ENCODE measurements at places on chromosomes 7 and 10.

GRCh38 chr10:132359305-132360040, 27.5 kb downstream of the LRRC27 start:
- peak; percentile 51 for DNase-seq

- DNase-seq: peak; percentile 92
These were observed 4.8 kb downstream of the OR2A14 start for GRCh38 chr7:144127714-144128334.

DNA sequence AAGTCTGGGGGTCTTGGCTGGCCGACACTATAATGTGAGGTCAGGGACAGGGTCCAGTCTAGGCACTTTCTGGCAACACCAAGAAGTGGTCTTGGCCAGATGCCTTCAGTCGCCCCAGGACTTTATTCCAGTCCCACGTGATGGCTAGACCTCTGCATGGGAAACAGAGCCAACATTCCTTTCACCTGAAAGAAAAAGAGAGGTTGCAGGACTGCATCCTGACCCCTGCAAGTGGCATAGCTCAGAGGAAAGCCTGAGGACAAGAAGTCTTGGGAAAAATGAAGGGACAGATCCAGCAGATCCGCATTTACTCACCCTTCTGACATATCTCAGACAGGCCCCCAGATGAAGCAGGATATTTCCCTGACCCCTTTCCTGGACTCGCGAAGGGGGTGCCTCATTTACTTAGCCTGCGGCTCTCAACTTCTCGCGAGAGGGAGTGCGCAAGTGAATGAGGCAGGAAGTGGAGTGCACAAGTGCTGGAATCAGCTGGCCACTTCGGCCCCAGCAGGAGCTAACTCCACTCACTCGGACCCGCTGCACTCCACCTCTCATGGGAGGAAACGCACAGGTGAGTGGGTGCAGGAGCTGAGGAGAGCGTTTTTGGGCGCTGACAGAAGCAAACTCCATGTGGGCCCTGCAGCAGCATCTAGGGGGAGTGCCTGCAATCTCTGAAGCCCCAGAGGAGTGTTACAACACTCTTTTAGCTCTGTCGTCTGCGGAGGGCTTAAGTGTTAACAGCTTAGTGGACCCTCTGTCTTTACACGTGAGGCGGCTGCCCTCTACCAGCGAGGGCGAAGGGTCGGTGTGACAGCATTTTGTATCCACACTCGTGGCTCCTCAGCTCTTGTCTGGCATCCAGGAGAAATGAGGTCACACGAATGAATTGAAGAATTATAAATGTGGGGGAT, 916.2 kb upstream of the GHITM start:
- DNase-seq: no peak

GRCh38 chr10:69492746-69493462, 41.6 kb downstream of the TSPAN15 start:
- no peak for DNase-seq

DNA sequence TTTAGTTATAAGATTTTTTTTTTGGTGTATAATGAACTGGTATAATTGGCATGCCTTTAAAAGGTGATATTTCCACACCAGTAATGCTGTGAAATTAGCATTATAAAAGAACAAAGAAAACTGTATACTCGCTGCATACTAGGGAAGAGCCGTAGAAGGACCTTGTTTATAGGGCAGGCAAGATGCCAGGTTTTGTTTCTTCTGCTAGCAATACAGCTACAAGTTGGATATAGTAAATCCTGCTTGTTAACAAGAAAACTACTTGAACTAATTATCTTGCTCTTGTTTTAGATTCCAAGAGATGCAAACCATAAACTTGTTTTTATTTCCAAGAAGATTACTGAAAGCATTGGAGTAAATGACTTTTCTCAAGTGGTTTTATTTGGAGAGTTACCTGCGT, 1.9 kb downstream of the DNAH11 start:
- no peak for DNase-seq

- DNase-seq: no peak
These were observed 27.9 kb downstream of the CADPS2 start for GRCh38 chr7:122858320-122858719.

GRCh38 chr10:35126062-35126529, 550 bp upstream of the CREM start:
- no peak for DNase-seq

DNA sequence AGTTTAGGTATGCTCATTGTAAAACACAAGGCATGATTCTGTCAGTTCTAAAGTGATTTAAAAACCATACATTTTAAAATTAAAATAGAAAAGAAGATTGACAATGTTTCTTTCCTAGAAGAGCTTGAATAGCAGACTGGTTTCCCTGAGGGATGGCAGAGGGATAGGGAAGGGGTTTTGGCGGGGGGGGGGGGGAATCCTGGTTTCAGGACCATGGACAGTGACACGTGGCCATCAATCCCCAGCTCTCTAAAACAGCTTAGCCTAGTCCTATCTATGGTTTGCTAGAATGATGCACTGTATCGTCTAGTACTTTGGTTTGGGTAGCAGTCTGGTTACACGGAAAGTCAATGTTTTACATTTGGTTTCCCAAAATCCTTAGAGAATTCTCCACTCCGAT, 88.7 kb downstream of the PHYHIPL start:
- no peak for DNase-seq

DNA sequence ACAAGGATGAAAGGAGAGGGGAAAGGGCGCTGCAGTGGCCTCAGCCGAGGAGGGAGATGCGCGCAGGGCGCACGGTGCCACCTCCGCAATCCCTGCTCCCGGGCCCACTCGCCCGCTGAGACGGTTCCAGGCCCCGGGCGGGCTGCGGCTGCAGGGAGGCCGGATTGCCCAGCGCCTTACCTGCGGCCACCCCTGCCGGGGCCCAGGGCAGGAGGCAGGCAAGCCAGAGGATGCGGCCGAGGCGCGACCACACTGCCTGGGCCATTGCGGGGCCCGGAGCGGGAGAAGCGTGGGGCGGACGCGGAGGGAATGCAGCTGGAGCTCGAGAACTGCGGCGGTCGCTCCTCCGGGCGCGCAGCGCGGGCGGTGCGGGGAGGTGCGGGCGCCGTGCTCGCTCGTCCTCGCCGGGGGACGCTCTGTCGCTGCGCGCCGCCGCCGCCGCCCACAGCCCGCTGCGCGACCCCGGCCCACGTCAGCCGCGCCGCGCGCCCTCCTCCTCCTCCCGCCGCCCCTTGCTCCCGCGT, at the start of gene TMEM130:
Gene TMEM130, minus strand, starts transcription at position 418 of the 524 bp plus-strand sequence. Its CDS starts 153 bp downstream, at position 265.
- DNase-seq: no peak

DNA sequence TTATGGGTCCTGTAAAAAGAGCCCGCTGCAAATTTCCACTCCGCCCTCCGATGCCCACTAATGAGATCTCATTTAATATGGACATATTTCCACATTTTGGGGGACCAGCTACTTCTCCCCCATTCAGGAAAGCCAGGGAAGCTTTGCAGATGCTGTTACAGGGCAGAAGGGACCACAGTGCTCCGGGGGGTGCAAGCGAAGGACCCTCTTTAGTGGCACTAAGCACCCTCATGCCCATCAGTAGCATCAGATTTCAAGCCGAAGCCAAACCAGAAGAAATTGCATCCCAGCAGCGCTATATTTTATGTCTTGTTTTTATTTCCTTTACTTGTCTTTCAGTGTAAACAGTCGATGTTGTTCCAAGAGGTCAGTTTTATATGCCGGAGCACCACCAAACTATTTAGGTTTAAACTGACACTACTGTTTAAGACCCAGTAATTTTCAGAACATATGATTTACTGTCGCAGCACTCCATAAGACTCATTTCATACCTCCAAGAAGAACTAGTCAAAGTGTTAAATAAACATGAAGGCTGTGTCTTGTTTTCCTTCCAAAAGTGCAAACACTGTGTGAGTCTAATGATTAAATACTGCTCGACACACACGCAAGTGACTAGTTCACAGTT, 122.2 kb upstream of the MGMT start:
- no peak for DNase-seq

GRCh38 chr7:24732646-24733413, 24.4 kb downstream of the GSDME start:
- DNase-seq: no peak

DNA sequence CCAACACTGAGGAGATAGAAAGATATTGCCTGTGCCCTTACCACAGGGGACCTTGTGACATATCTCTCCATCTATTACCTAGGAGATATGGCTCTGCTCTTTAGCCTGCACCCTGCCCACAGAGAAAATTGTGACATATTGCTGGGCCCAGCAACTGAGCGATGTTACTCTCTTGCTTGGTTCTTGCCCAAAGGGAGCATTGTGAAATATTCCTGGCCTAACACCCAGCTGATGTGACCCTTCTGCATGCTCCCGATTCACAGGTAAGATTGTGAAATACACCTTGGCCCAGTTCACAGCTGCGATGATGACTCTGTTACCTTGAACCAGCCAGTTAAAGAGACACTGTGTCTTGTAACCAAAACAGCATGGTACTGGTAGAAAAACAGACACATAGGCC, 37.2 kb upstream of the ZNF107 start:
- no peak for DNase-seq

DNA sequence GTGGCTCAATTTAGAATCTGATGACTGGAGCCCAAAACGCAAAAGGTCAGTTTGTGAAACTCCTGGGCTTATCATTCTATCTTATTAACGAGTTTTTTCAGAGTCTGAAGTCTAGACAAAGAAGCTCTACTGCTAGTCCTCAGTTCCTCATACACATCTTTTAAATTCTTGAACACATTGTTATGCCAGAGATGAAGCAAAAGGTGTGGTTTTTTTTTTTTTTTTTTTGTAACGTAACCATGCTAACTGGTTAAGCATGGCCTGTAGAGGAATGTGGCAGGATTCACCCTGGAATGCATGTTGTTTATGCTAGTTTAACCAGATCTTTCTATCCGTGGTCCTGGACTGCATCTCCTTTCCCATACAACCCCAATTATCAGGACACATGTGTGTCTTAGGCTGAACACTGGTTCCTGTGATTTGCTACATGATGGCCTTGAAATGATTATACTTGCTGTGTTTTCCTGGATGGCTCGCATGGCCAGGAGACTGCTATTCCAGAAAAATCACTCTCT, 79.3 kb upstream of the MDFIC start:
- no peak for DNase-seq

GRCh38 chr7:158111049-158111751, 476.4 kb downstream of the PTPRN2 start:
- DNase-seq: peak; percentile 69

GRCh38 chr10:24726626-24727025, 2.9 kb upstream of the ARHGAP21 start:
- no peak for DNase-seq

DNA sequence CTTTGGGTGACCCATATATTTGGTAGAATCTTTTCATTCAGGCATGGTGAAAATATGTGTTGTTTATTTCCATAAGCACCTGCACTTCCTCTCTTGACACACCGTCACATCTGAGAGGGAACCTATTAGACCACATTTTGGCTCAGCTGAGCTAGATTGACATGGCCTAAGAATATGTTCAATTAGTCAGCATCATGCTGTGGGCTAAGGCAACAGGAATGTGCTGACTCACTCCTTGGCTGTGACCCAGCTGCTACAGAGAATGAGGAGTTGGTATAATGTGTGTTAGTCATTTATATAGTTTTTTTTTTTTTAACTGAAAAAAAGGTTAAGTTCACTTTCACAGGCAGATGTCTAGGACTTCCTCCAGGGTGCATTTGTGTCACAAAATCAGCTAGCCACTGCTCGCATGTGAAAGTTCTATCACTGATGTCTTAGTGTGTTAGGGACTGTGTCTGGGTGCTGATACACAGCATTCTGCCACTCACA, 180.6 kb downstream of the SEMA3E start:
- DNase-seq: no peak

DNA sequence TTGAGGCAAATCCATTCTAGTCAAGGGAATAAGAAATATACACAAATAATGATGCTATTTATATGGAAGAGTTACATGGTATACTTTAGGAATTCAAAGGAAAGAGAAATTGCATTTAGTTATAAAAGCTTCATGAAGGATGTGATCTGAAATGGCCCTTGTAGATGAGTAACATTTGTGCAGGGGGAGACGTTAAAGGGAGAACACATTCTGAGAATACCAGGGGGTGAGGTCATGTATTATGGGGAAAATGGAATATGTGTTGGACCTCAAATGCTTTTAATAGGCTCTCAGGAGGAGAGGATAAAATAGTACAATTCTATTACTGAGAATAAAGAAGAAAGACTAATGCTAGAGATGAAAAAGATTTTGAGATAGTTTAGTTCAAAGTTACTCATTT, 122.5 kb upstream of the NOBOX start:
- DNase-seq: no peak

- DNase-seq: no peak
These were observed 30.2 kb upstream of the AQP1 start for GRCh38 chr7:30881448-30881847.

- DNase-seq: no peak
These were observed 96.7 kb upstream of the PIK3CG start for GRCh38 chr7:106768324-106768751.

GRCh38 chr7:127504715-127505114, 80.7 kb downstream of the GCC1 start:
- no peak for DNase-seq

DNA sequence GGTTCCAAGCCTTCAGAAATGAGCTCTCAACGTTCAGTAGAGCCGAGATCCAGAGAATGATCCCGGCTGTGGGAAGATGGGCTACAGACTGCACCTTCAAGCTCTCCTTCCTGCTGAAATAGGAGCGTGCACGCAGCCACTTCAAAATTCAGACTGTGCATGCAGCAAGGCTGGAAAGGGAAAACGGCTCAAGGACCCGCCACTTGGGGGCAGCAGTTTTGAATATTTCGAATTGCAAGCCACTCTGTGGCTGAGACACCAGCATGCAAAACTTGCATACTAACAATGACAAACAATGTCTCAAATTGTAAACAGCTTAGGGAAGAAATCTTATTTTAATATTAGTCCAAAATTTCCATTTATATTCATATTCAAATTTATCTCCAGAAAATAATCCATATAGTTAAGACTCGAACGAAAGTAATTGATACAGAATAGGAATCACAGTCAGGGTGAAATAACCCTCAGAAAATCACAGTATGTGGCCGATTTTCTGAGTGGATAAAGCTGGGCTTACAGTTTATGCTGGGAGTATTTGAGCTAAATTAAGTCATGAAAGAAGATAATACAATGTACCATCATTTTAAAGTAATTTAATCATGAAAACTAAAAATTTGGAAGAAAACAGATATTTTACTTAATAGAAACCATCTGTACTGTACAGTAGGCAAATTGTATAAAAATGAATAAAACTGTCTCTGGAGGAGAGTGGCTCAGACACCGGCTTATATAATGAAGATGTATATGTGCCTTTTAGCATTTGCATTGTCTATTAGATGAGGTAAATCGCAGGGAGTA, 137.9 kb upstream of the MKI67 start:
- no peak for DNase-seq

- peak; percentile 74 for DNase-seq
These were observed at the start of gene KMT2C for GRCh38 chr7:152435384-152436110. Gene KMT2C (minus strand): TSS chr7:152436003. CDS start chr7:152435786, 217 bp downstream.

DNA sequence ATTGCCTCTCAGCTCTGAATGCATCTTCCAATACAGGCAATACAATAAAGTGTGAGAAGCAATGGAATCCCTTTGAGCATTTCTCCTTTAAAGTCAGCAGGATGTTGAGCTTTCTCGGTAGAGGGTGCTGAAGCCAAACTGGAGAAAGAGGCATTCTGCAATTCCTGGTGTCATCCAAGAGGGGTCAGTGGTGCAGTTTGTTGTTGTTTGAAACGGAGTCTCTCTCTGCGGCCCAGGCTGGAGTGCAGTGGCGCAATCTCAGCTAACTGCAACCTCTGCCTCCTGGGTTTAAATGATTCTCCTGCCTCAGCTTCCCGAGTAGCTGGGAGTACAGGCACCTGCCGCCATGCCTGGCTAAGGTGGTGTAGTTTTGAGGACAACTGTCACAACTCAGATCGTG, 486.5 kb downstream of the CALN1 start:
- DNase-seq: no peak

All from suprapubic skin (tissue), 4 donors.